ENCODE measurements at places on chromosomes 6 and 20. TPM values are rescaled to one million over a fixed set of nuclear protein-coding genes. Genes with fewer than 3 reads are reported as not detected.
A peak's percentile ranks its signal among the peaks of the same experiment; 100 is the strongest.

- DNase-seq = no peak
Measured at GRCh38 chr20:51500936-51501335, 41.6 kb downstream of the NFATC2 start.

DNA sequence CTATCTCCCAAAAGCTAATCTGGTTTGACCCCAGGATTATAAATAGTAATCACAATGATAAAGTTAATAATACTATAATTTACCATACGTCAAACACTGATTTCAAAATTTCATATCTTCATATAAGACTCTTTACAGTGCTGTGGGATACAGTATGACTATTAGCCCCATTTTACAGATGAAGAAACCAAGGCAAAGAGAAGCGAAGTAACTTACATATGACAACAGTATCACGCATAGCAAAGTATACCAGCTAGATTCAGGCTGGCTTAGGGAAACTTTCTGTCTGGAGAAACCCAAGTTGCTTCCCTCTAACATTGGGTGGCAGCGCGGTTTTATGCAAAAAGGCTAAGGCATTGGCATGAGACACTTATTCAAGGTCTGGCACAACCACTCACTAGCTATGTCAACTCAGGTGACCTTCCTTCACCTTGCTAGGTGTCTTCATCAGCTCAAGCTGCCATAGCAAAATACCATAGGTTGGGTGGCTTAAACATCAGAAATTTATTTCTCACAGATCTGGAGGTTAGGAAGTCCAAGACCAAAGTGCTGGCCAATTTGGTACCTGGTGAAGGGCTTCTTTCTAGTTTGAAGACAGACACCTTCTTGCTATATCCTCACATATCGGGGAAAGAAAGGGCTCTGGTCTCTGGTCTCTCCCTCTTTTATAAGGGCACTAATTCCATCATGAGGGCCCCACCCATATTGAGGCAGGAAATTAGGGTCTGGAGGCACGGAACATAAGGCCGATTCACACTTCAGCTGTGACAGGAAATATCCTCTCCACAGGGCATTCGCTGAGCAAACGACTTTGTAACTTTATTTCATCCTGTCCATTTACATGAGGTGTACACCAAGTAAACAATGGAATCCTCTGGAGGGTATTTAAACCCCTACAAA lies 22.4 kb upstream of the UTRN start:
- DNase-seq = no peak

DNA sequence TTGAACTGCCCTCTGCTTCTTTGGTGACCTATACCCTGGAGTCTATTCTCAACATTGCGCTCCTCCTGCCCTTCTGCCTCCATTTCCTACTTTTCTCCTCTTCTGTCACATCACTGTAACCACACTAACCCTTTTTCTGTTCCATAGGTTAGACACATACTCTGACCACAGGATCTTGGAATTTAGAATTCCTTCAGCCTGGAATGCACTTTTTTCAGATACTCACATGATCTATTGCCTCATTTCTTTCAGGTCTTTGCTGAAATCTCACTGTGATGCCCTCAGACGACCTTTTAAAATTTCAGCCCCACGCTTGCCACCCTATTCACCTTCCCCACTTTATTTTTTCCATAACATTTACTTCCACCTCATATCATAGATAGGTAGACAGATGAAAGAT lies 5.1 kb downstream of the VNN1 start:
- DNase-seq = no peak

The RPP40 gene
- total RNA-seq = 6.9 TPM

DNA sequence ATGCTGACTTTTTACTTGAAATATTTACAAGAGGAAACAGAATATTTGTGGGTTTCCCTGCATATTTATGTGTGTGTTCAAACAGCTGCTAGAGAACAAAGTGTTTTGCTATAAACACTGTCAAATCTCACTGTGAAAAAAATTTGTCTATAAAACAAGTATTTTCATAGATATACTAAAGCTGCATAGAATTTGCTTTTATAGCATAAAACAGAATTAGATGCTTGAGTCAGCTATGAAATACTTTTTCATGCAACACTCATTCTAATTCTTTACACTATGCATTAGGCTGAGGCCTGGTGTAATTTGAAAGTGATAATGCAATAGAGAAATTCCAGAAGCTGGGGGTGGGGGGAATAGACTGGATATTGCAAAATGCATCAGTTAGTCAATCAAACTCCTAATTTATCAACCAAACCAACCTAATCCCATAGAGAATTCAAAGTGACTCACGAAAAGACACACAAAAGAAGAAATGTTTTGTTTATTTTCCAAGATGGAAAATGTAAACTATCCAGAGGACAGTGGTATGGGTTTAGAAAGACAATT lies 148.2 kb downstream of the LAMA2 start:
- no peak for DNase-seq

The TCF19 gene
- 5.8 TPM for total RNA-seq

The ZNF391 gene
- total RNA-seq = 8.3 TPM

The MMP24 gene
- 19.0 TPM for total RNA-seq

DNA sequence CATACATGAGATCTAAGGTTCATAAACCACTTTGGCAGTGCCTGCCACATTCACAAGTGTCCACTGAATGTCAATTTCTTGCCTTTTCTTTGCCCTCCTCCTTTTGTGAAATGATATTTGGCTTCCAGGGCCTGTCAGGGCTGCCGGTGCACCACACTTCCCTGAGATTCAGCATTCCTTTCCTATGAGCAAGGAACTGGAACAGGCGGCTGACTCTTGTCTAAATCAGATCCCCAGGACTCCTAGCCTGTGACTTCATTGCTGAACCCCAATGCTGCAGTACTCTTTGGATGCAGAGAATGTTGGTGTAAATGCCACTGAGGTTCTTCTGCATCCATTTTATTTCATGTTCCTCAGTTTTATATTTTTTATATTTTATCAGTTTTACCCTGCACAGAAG lies 172.2 kb downstream of the ARID1B start:
- DNase-seq = no peak

The IL20RA gene
- not detected for total RNA-seq

The PTCRA gene
- not detected for total RNA-seq

- DNase-seq = no peak
Measured at GRCh38 chr20:4869290-4870193, 131.8 kb downstream of the SLC23A2 start.

The RNF114 gene
- 64.2 TPM for total RNA-seq

- DNase-seq = no peak
Measured at GRCh38 chr6:24214984-24215383, 89.0 kb downstream of the NRSN1 start.

DNA sequence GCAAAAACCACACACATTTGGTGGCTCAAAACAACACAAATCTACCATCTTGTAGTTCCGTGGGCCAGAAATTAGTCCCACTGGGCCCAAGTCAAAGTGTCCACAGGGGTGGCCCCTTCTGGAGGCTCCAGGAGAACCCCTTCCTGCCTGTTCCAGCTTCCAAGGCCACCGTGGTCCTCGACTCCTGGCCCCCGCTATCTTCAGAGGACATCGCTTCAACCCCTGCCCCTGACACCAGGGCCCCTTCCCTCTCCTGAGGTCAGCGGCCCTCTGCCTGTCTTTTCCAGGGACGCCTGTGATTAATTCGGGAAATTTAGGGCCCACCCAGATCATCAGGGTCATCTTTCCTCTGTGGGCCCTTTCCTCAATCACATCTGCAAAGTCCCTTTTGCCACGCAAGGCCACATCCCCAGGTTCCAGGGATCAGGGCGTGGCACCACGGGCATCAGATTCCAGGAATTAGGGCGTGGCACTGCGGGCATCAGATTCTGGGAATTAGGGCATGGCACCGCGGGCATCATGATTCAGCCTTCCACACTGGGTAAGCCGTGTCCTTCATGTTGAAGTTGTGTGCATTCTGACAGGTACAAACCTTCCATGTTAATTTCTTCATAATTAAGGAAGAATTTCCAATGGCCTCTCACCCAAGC lies 59.9 kb upstream of the SMOC2 start:
- DNase-seq = no peak

The CRISP3 gene
- total RNA-seq = not detected

GRCh38 chr20:18048176-18048575 lies 9.5 kb downstream of the OVOL2 start:
- DNase-seq = no peak

DNA sequence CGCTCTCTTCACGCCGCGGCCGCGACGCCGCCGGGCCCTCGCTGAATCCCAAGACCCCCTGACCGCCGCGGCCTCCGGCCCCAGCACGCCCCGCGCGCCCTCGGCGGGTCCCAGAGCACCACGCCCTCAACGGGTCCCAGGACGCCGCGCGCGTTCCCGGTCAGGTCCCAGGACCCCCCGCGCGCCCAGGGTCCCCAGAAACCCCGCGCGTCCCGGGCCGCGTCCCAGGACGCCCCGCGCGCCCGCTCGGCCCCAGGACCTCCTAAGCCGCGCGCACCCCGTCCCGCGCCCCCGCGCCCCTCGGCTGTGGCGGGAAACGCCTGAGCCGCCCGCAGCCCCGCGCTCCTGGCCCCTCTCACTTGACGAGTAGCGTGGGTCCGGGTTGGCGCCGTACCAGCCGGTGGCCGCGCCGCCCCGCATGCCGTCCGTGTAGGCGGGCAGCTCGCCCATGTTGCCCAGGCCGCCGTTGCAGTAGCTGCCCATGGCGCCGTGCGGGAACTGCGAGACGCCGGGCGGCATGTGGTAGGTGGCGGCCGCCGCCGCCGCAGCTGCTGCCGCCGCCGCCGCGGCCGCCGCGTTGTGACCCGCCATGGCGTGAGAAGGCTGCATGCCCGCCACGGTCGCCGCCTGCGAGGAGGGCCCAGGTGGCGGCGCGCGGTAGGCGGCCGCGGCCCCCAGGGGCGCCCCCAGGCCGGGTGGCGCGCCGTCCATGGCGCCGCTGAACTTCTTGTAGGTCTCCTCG lies 556 bp downstream of the NKX2-4 start:
- DNase-seq = peak; percentile 49

The CD93 gene
- total RNA-seq = not detected

All from glutamatergic neuron (in vitro differentiated cells).